ENCODE measurements at places on chromosomes 5 and 9.

- no peak for DNase-seq
Measured at GRCh38 chr5:41629897-41630296, 119.5 kb upstream of the PLCXD3 start.

DNA sequence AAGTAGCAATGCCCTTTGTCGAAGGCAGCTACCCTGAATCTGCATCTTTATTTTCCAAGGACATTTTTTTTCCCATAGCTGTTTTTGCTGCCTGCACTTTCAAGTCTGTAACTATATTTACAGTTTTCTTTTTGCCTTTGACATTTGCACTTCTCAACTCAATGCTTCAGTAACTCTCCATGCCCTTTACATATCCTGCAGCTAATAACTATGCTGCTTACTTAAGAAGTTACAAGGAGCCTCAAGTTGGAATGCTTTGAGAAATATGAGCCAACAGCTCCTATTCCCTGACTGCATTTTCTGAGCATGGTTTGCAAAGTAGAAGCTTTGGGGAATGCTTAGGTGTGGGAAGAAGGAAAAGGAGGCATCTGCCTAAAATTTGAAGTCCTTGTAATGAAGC, 194.8 kb upstream of the TRPC7 start:
- DNase-seq = no peak

- DNase-seq = no peak
Measured at GRCh38 chr5:135501965-135502364, 33.8 kb downstream of the NEUROG1 start.

DNA sequence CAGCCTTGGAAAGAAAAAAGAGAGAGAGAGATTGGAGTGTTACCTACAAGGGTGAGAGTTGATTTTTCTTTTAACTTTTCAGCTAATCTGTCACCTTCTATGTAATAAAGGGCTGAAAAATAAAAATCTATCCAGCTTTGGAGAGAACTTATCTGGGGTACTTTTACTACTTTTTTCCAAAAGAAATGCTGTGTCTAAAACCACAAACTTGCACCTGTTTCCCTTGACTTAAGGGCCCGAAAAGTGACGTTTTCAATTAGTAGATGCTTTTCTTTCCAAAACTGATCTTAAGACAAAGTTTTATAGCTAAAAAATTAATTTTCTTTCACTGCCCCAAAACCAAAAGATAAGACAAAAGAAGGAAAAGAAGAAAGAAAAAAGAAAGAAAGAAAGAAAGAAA, 48.8 kb downstream of the SMIM23 start:
- no peak for DNase-seq

DNA sequence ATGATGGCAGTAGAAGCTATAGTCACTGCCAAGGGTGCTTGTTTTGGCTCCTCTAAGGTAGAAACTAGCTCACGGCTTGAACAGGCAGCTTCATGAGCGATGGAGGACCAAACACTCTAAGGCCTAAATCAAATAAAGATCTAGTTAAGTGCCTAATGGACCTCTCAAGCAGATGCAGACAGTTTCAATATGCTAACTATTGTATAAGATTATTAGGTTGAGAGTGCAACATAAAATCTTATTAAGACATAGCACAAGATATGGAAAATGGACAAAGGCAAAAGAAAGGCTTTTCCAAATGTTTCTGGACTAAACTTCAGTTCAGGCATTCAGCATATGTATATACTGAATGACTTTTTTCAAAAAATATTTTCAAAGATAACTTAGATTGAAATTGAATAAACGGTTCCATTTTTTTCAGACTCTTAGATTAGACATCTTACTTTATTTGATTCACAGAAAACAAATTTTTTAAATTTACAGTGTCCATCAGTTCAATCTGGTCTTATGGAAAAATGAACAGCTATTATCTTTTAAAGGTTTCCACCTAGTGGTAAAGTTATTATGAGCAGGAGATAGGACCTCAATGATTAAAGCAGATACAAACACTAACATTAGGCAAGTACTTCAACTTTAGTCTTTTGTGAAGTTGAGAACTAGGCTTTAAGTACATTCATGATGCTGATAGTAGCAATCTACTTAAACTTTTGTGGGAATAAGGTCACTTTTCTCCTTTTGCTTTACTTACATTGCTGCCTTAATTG, 1167.7 kb downstream of the MAT2B start:
- no peak for DNase-seq

GRCh38 chr5:135367076-135367475, 32.0 kb downstream of the MACROH2A1 start:
- no peak for DNase-seq

DNA sequence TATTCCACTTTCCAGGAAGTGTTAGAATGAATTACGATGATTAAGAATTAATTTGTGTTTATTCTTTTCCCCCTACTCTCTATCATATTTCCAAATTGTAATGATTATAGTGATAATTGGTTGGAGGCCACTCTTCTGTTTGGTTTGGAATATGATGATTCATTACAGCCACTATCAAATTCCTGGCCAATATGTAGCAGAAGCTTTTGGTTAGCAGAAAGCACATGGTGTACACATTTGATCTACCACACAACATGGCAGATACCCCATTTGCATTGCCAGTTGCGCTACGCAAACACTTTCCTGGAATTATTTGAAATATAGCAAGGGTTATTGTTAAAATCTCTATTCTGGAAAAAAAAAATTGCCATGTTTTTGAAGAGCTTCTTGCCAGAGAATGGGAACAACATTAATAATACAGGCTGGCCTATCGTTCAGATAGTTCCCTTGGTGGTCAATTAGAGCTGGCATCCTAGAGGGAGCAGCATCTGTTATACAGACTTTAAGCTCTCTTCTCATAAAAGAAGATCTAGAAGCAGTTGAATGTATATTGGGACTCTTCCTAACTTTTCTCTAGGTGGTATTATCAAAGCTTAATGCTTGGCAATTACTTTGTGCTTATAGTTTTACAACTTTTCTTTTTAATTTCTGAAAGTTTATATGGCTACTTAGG, 455.0 kb upstream of the ACTBL2 start:
- DNase-seq = no peak

DNA sequence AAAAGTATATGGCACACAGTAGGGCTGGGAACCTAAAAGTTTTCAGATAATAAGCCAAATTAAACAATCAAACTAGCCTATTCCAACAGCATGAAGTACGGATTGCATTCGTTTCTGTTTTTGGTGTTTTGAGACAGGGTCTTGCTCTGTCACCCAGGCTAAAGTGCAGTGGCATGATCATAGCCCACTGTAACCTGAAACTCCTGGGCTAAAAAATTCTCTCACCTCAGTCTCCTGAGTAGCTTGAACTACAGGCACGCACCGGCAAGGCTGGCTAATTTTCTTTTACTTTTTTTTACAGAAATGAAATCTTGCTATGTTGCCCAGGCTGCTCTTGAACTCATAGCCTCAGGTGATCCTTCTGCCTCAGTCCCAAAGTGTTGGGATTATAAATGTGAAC, 5.2 kb downstream of the RFX3 start:
- no peak for DNase-seq

DNA sequence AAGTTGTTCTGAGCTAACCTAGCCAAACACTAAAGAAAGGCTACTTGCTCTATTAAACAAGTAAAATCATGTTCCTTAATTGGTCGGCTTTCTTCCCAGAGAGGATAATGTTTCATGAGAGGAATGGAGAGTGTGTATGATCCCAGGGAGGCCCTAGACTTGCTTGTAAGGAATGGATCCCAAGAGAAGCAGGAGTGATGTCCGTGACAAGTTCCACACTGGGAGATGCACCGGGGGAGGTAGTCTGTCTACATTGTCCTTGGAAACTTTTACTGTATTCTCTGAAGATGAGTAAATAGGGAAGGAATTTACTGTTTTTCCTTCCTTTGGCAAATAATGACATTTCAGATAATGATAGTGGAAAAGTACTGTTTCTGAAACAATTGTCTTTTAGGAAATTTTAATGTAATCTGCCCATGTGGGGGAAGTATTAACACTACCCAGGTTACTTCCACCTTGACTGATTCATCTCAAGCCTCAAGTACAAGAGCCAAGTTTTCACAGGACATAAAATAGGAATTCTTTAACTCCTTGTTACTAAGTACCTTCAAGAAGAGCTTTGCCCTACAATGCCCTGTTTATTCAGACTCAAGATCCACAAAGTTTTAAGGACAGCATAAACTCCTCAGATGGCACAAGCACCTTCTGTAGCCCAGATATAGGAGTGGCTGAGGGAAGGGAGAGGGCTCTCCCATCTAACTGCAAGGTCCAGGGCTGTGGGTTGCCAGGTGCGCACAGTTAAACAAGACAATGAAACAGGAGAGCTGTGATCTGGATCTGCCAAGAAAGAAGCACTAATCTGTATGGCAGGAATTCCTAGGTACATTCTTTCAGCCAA, 152.1 kb downstream of the GNA14 start:
- DNase-seq = no peak

GRCh38 chr9:38039090-38039906, 29.7 kb downstream of the SHB start:
- no peak for DNase-seq

DNA sequence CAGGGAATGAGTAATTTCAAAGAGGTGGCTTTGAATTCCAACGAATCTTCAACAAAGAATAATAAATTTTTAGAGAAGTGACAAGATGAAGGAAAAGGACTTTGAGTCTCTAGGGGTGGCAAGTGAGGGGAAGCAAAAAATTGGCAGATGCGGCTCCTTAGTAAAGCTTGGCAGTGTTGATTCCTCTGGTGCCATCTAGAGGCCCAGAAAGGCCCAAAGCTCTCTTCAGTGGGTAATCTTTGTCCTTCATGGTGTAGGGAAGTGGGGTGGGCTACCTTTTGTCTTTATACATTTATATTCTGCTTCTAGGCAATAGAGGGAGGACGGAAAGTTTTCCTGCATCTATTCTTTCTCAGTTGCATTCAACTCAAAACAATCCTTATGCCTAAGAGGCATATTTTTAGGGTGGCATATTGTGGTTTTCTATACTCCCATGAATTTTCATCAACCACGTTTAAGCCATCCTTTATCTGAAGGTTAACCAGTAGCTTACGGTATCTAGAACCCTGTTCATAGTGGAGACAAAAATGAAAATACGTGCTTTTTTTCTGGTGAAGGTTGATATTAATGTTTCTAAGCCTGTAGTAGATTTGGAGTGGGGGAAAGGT, 17.5 kb upstream of the ROPN1L start:
- DNase-seq = no peak

GRCh38 chr5:80926979-80927656, 33.0 kb upstream of the RASGRF2 start:
- DNase-seq = no peak

- DNase-seq = no peak
Measured at GRCh38 chr5:76388236-76388635, 14.8 kb upstream of the IQGAP2 start.

- DNase-seq = no peak
Measured at GRCh38 chr9:98310752-98311392, 55.4 kb upstream of the TBC1D2 start.

GRCh38 chr5:16736158-16736995, 119.6 kb upstream of the RETREG1 start:
- no peak for DNase-seq

DNA sequence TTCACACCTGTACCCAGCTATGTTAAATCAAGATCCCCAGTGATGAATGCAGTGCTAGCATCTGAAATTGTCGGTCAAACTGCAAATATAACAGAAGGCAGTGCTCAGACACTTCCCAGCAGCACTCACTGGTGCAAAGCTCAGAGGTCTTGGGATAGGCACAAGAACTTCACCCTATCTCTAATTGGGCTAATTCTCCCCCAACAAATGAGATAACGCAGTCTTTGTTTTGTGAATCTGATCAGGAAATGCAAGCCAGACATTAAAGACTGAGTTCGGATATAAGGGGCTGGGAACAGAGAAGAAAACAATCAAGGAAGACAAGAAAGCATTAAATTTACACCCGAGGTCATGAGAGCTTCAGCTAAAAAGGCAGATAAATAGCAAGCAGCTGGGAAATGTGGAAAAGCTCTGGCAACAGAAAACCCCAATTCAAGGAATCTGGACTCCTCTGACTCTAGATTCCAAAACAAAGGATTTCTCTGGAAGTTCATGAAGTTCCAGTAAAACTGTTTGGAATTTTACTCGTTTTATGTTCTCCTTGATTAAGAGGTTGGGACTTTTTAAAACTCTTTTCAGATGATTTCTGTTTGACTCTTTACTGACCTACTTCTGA, 65.1 kb downstream of the GNA14 start:
- DNase-seq = no peak

- no peak for DNase-seq
Measured at GRCh38 chr9:8717146-8717545, 917.6 kb upstream of the DMAC1 start.

DNA sequence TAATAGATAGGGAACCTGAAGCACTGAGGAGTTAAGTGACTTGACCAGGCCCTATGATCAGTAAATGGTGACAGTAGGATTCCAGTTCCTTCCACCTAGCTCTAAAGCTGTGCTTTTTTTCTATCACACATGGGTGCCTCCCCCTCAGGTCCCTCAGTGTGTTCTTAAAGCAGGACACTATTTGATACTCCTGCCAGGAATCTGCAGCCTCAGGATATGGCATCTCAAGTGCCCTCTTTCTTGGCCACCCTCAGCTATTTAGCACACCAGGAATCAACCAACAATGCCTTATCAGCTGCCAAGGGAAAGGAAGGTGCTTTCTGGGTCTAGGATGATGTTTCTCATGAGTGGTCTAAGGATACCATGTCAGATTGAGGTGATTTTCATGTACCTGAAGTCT, 49.1 kb downstream of the MACROH2A1 start:
- no peak for DNase-seq

DNA sequence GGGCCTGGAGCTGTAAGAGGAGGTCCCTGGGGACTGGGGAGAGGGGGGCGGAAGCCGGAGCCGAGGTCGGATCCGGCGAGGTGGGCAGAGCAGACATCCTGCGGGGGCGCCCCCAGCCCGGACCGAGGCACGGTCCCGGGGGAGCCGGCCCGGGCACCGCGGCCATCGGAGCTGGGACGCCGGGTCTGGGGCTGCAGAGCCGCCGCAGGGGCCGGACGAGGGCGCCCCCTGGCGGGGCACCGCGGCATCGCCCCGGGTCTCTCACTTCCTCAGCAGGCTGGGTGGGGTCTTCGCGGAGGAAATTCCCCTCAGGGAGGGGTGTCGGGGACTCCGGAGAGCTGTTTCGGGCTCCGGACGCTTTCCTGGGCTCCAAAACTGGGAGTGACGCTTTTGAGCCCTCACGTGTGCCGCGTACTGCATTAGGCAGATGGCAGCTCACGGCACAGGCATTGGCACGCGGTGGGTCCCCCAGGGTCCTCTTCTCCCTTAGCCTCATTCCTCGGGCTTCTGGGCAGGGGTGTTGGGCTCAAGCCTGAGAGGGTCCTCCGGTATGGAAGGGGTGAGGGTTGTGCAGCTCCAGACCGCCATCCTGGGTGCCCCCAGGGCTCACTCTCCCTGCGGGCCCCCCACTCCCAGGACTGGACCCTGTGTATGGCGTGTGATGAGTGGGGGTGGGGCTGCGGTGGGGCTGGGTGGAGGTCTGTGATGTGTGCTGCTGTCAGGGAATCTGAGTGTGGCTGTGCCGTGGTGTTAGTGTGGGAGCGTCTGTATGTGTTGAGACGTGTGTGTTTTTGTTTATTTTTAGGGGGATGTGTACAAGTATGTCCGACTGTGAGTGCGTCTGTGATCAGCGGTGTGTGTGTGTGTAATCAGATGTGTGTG, 29.6 kb downstream of the LHX2 start:
- DNase-seq = peak; percentile 41

DNA sequence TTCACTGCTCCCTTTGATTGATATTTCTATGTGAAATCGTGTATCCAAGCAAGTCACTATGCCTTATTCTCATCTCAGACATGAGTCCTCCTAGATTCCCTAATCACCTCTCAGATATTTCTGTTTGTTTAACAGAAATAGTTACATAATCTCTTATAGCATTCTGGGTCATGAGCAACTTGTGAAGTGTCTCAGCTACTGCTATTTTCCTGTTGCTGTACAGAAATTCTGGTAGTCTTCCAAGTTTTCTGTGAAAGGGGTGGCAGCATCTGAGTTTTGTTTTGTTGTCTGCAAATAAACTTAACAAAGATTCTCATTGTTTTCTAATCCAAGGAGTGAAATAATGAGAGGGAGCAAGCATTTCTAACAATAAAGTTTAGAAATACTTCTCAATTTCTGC, 256.9 kb upstream of the ST8SIA4 start:
- no peak for DNase-seq

Measured in CD4-positive, alpha-beta memory T cell (primary cell).